Osteocyte (in vitro differentiated cells): ENCODE measurements at places on chromosomes 1 and 21. TPM values are rescaled to one million over a fixed set of nuclear protein-coding genes. Genes with fewer than 3 reads are reported as not detected.

- H3K36me3 ChIP-seq = no peaks in the 10 kb centered on the region
- no peaks in the 10 kb centered on the region for H3K4me1 ChIP-seq
- no peak overlapping the region for H3K4me3 ChIP-seq
- H3K27ac ChIP-seq = no peak overlapping the region
Observed at GRCh38 chr1:176905648-176906047, 258.9 kb downstream of the ASTN1 start.

The XCL2 gene
- not detected in 2 replicates for total RNA-seq

DNA sequence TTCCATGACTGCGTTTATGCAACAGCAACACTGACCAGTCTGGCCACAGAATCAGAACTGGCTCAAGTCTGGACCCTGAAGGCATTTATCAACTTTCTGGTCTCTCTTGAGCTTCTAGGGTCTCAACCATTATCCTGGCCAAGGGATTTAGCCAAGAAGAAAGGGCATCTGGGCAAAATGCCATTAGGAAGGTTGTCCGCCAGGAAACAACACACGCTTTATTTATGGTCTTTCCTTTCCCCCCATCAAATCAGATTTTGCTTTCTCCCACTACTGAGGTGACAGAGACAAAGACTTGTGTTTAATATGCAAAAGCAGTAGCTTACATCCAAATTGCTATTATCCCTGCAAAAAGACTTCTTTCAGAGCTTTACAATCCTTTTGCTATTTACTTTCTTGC, 81.6 kb upstream of the PPP2R5A start:
- H3K4me3 ChIP-seq = no peak overlapping the region
- no peak overlapping the region for H3K27ac ChIP-seq
- H3K27me3 ChIP-seq = peaks cover 2% of the 10 kb centered on the region
- no peaks in the 10 kb centered on the region for H3K36me3 ChIP-seq
- H3K4me1 ChIP-seq = no peaks in the 10 kb centered on the region

The FCRL5 gene
- total RNA-seq = not detected in 2 replicates

DNA sequence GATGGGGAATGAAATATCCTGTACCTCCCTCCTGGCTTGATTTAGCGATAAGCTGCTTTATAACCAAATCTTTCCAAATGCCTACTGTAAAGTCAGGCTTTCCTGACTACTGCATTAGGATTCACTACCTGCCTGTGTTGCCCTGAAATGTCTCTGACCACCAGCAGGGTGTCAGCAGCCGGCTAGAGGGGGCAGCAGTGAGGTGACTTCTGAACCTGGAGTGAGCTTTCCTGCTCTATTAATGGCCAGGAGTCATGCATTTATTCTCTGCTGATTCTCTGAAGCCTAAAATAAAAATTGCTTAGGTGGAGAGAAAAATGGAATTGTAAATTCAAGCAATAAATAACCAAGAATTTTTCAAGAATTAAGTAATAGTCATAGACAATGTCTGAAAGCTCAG, 2.5 kb downstream of the BACE2 start:
- H3K27ac ChIP-seq = no peak overlapping the region
- H3K36me3 ChIP-seq = peaks cover 3% of the 10 kb centered on the region
- H3K4me3 ChIP-seq = no peak overlapping the region
- H3K27me3 ChIP-seq = no peaks in the 10 kb centered on the region
- DNase-seq = no peak
